ENCODE measurements at places on chromosomes 5 and 9.

DNA sequence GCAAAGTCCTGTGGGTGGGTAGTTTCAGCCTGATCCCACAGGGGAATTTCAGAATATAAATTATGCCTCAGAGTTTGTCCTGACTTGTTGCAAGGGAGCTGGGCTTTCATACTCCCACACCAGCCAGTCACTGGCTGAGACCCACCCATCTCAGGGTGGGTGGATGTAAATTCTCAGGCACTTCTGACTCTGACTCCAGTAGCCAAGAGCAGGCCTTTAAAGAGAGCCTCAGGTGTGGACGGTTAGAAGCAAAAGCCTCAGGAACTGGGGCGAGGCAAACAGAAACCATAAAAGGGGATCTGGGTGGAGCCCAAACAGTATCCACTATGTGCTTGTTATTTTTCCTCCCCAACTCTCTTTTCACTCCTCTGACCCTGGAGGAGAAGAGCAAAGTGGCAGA, 28.6 kb upstream of the FBXW11 start:
- DNase-seq: no peak

DNA sequence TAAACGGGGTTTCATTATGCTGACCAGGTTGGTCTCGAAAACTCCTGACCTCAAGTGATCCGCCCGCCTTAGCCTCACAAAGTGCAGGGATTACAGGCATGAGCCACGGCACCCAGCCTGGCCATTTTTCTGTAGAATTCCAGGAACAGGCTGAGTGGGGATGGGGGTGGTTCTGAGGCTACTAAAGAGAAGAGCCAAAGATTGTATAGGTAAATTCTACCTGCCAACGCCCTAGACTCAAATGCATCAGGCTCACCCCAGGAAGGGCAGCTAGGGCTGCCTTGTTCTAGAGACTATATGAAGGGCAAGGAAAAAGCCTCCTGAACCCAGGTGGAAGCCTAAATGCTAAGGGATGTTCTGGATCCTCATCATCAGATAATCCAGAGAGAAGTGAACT, 1.6 kb upstream of the C5orf52 start:
- no peak for DNase-seq

- no peak for DNase-seq
Measured at GRCh38 chr5:438481-438981, 4.4 kb upstream of the EXOC3 start.

DNA sequence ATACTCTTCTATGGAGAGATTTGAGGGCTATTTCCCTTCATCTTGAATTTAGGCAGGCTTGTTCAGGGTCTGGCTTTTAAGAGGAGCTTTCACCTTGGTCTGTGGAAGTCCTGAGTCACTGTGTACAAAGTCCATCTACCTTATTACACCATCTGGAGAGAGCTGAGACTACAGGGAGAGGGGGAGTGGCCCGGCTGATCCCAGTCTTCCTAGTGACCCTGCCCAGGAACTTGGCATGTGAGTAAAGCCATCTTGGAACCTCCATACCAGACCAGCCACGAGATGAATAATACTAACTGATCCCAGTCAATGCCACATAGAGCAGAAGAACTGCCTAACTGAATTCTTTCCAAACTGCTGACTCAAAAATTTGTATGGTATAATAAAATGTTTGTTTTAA, 8.4 kb upstream of the IL6ST start:
- DNase-seq: no peak

GRCh38 chr5:13250464-13251291, 693.8 kb downstream of the DNAH5 start:
- no peak for DNase-seq

GRCh38 chr5:66327008-66327407, 182.9 kb downstream of the SREK1 start:
- no peak for DNase-seq

- no peak for DNase-seq
Measured at GRCh38 chr5:119319401-119319800, 36.4 kb upstream of the TNFAIP8 start.

GRCh38 chr5:1751864-1752822, 47.5 kb downstream of the MRPL36 start:
- DNase-seq: no peak

DNA sequence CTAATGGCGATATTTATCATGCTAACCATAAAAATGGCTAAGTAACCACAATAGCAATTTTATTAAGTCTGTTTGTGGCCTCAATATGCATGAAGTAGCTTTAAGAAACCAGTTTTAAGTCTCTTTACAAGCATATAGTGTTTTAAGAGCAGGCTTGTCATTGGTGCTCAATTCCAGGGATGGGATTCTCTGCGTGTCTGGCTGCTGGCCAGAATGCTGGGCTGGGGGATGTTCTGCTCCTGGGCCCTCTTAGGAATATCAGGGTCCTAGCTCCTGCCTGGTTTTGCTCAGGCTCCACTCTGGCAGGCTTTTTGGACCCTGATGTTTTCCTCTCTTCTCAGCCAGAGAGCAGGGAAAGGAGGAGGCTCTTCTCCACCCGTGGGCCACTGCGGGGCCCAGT, 127.2 kb downstream of the PDE8B start:
- no peak for DNase-seq

GRCh38 chr9:94081864-94082463, 2.3 kb upstream of the PTPDC1 start:
- DNase-seq: no peak

DNA sequence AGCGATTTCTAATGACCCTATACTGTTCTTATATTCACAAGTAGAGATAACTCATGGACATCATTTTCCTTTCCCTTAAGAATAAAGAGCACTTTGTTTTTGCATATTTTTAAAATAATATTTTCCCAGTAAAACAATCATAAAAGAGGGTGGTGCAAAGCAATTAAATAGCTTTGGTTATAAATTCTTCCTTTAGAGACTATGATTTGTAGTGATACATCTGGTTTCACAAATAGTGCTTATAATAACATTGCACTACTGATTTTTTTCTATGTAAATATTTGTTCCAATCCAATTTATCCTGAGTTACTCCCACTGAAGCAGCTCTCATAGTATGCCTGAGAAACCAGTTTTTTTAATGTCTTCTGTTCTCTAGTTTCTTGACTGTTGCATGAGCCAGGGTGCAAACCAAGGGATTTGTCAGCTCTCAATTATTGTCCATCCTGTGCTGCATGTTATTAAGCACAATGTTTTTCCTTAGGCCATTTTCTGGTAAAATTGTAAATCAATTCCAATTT, 74.7 kb downstream of the LURAP1L start:
- no peak for DNase-seq

GRCh38 chr5:74938250-74938933, 72.2 kb upstream of the FAM169A start:
- no peak for DNase-seq

DNA sequence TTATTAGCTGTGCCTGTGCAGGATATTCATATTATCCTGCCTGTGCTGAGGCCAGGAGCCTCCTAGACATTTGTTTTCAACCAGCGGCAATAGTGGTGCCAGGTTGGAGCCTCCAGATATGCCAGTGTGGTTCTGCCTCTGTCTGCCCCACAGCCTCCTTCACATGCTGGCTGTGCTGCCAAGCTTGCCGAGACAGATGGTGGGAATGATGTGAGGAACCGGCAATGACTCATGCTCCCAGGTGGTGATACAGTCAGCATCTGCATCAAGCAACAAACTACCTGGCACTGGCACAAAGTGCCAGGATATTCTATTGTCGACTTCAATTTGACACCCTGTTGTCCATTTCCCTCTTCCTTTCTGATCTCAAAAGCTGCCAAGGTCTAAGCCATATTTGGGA, 285.7 kb downstream of the CHSY3 start:
- no peak for DNase-seq

- DNase-seq: no peak
Measured at GRCh38 chr9:78927099-78927940, 630.4 kb downstream of the PSAT1 start.

- no peak for DNase-seq
Measured at GRCh38 chr5:121239951-121240350, 611.7 kb upstream of the FTMT start.

DNA sequence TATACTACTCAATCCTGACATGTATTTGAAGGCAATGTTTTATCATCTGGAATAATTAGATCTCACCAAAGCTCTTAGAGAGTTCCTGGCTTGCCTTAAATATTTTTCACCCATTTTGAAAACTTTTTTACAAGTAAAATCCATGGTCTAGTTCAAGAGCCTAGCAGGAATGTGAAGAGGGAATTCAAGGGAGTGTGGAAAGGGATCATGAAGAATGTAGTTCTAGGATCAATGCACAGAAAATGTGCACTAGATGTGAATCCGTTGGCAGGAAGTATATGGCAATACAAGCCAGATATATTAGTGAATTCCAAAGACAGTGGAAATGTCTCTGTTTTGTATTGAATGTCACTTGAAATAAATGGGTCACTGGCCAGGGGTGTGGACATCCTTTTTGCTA, 167.9 kb upstream of the MOCS2 start:
- no peak for DNase-seq

DNA sequence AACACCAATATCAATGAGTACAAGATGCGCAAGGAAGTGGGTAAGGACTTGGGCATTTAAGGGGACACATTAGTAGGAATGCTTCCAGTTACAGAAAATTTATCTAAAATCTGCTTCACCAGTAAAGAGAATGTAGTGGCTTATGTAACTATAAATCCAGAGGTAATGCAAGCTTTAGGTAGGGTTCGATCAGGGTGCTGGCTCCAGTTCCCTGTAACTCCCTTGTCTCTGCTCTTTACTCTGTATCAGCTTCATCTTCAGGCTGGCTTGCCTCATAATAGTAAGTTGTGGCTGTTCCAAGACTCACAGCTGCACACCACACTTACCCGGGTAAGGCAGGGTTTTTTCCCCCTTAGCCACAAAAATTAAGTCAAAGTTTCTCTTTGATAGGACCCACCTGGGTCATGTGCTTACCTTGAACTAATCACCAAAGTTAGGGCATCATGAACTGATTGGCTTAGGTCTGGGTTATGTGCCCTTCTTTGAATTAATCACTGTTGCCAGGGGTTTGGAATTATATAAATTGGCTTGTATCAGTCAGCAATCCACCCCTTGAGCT, 35.5 kb downstream of the ARHGEF37 start:
- no peak for DNase-seq

- no peak for DNase-seq
Measured at GRCh38 chr5:2574155-2574554, 177.3 kb downstream of the IRX2 start.

- no peak for DNase-seq
Measured at GRCh38 chr5:170211575-170212334, 21.0 kb upstream of the C5orf58 start.

GRCh38 chr5:123098767-123099513, 9.9 kb downstream of the PRDM6 start:
- DNase-seq: no peak

DNA sequence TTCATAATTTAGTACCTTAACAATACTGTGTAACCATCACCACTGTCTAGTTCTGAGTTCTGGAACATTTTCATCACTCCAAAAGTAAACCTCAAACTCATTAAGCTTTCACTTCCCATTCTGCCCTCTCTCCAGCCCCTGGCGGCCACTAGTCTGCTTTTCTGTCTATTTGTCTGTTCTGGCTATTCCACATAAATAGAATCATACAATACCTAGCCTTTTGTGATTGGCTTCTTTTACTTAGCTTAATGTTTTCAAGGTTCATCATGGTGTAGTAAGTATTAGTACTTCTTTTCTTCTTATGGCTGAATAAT, 138.7 kb downstream of the RAPGEF6 start:
- DNase-seq: no peak

DNA sequence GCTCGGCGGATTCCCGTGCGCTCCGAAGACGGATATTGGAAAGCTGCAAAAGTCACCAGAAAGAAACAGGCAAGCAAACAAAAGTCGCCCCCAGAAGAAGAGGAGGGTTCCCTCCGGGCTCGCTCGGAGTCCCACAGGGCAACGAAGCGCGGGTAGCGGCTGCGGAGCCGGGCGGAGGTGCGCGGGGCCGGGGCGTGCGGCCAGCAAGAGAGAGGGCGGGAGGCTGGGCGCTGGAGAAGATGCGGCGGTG, at the start of gene FBN2:
FBN2 (minus strand) TSS at position 246 of the 250 bp plus-strand sequence. CDS start 642 bp downstream, outside the sequence.
- DNase-seq: no peak

Measured in stimulated activated CD8-positive, alpha-beta memory T cell treated with anti-CD3 and anti-CD28 coated beads, Interleukin-4, amount 100 ng/mL, for 4 hours (primary cell).